Activated naive CD8-positive, alpha-beta T cell treated with anti-CD3 and anti-CD28 coated beads, Interleukin-2, amount 50 U/mL, for 24 hours (primary cell): ENCODE measurements at places on chromosomes 16 and 17.

DNA sequence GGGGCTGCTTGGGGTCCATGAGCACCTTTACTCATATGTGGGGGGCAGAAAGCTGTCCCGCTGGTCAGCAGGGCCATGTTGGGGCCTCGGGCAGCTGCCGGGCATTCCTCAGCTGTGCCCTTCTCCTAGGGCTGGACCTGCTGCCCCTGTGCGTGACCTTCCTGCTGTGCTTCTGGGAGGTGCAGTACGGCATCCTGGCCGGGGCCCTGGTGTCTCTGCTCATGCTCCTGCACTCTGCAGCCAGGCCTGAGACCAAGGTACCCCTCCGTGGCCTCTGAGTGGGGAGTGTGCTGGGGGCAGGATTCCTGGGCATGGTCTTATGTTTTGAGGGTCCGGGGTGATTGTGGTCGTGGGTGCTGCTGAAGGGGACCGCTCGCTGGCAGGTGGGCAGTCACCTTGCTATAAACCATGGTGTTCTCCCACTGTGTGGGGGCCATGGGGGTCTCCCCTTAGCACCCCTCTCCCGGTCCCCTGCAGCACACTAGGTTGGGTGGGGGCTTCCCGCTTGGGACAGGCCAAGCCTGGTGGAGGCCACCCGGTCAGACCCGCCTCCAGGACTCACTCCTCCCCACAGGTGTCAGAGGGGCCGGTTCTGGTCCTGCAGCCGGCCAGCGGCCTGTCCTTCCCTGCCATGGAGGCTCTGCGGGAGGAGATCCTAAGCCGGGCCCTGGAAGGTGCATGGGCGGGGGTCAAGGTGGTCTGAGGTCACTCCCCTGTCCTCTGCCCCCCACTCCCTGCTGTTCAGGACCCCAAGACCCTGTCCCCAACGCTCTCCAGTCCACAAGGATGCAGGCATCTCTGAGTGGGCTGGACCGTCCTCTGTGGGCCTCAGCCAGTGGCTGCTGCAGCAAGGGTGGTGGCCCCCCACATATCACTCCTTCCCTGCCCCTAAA, 12.4 kb upstream of the RNF213 start:
- no peak overlapping the region for H3K27ac ChIP-seq
- H3K4me1 ChIP-seq: peaks cover 9% of the 10 kb centered on the region
- no peak for DNase-seq
- no peak overlapping the region for H3K4me3 ChIP-seq
- H3K27me3 ChIP-seq: no peaks in the 10 kb centered on the region
- no peaks in the 10 kb centered on the region for H3K36me3 ChIP-seq

GRCh38 chr17:27530764-27531391, 74.6 kb downstream of the KSR1 start:
- H3K36me3 ChIP-seq: peaks cover 13% of the 10 kb centered on the region
- no peak for DNase-seq
- H3K27me3 ChIP-seq: no peaks in the 10 kb centered on the region
- H3K4me3 ChIP-seq: no peak overlapping the region
- H3K4me1 ChIP-seq: peaks cover 66% of the 10 kb centered on the region

GRCh38 chr16:65044873-65045272, 77.0 kb downstream of the CDH11 start:
- DNase-seq: no peak
- H3K27ac ChIP-seq: no peak overlapping the region
- no peaks in the 10 kb centered on the region for H3K36me3 ChIP-seq
- H3K27me3 ChIP-seq: no peaks in the 10 kb centered on the region
- H3K4me3 ChIP-seq: no peak overlapping the region

- H3K4me1 ChIP-seq: no peaks in the 10 kb centered on the region
- H3K4me3 ChIP-seq: no peak overlapping the region
- H3K27me3 ChIP-seq: peaks cover 2% of the 10 kb centered on the region
- H3K27ac ChIP-seq: no peak overlapping the region
- no peak for DNase-seq
Measured at GRCh38 chr16:50491516-50491915, 56.7 kb upstream of the NKD1 start.

- no peak overlapping the region for H3K4me3 ChIP-seq
- no peaks in the 10 kb centered on the region for H3K36me3 ChIP-seq
- H3K4me1 ChIP-seq: no peaks in the 10 kb centered on the region
- H3K27ac ChIP-seq: no peak overlapping the region
- no peak for DNase-seq
Measured at GRCh38 chr17:71423871-71424546, 696.8 kb upstream of the SOX9 start.

GRCh38 chr17:50832864-50833381, 2.5 kb upstream of the WFIKKN2 start:
- no peak for DNase-seq
- no peak overlapping the region for H3K27ac ChIP-seq
- no peaks in the 10 kb centered on the region for H3K36me3 ChIP-seq
- H3K4me1 ChIP-seq: no peaks in the 10 kb centered on the region
- H3K4me3 ChIP-seq: no peak overlapping the region

DNA sequence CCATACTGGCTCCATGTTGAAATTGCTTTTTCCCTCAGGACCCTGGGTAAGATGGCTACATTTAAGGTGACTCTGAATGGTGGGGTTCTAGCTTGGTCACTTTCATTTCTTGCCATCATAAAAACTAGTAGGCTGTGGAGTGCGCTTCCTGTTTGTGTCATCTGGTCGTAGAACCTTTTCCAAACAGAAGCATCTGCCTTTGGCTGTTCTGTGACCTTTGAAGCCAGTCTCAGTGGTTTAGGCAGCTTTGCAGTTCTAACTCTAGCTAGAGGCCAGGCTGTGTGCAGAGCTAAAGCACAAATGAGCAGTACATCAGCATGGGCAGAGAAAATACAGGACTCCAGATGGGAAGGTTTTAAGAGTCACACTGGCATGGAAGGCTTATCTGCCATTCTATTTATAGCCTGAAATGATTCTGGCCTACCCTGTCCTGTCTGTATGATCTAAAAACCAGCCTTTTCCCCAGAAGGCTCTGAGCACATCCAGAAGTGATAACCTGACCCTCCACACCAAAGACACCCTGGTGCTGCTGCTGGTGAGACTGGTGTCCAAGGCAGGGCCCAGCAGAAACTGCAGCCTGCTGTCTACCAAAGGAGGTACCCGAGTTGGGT, 8.6 kb downstream of the ESRP2 start:
- DNase-seq: peak; percentile 27
- peaks cover 22% of the 10 kb centered on the region for H3K36me3 ChIP-seq
- H3K27ac ChIP-seq: peak overlapping the region; percentile 86
- H3K4me1 ChIP-seq: peaks cover 38% of the 10 kb centered on the region
- peak overlapping the region; percentile 40 for H3K4me3 ChIP-seq

DNA sequence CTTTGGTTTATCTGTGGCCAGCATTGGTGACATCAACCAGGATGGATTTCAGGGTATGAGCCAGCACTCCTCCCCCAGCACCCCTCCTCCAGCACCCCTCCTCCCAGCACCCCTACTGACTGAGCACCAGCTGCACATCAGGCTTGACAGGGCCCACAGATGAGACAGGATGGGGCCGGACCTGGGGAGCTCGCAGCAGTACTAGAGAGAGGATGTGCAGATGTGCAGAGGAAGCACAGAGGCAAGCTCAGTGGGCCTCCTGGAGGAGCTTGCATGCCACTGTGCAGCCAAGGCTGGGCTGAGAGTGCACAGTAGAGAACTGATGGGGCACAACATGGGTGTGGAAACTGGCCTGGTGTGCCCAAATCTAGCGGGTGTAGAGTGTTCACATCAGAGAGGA, 16.2 kb downstream of the ITGA3 start:
- H3K27me3 ChIP-seq: no peaks in the 10 kb centered on the region
- H3K27ac ChIP-seq: no peak overlapping the region
- H3K36me3 ChIP-seq: peaks cover 6% of the 10 kb centered on the region
- no peak for DNase-seq
- no peak overlapping the region for H3K4me3 ChIP-seq
- H3K4me1 ChIP-seq: no peaks in the 10 kb centered on the region

- H3K36me3 ChIP-seq: no peaks in the 10 kb centered on the region
- H3K27me3 ChIP-seq: peaks cover 1% of the 10 kb centered on the region
- DNase-seq: no peak
- H3K4me1 ChIP-seq: no peaks in the 10 kb centered on the region
- no peak overlapping the region for H3K4me3 ChIP-seq
Measured at GRCh38 chr17:51913491-51914205, 244.9 kb downstream of the CA10 start.
